Psoas muscle (tissue), 8 donors: ENCODE measurements at places on chromosomes 3 and 15. TPM values are rescaled to one million over a fixed set of nuclear protein-coding genes. Genes with fewer than 3 reads are reported as not detected.

The NPTN gene
- 41.1 TPM for polyA plus RNA-seq

The C2CD4B gene
- polyA plus RNA-seq, result 8.6 TPM

The ZDHHC23 gene
- 2.2 TPM for polyA plus RNA-seq

The TM6SF1 gene
- polyA plus RNA-seq, result 17.5 TPM

The ULK3 gene
- 42.8 TPM for polyA plus RNA-seq

The FRMD5 gene
- under 0.01 TPM for polyA plus RNA-seq
